ENCODE measurements at places on chromosomes 7 and 10.

DNA sequence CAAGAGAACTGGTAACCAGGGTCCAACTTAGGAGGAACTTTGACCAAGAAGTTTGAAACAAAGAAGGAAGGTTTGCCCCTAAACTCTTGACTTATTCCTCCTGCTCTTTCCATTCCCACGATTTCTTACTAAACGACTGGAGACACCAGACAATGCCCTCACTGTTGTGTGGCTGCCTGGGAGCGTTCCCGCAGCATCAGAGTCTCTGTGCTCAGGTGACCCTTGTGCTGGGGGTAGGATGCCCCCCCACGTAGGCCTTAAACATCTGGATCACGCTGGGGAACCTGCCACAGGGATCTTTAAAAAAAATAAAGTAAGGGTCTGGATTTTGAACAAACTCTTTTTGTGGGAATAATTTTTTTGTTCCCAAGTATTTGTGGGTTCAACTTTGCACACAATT is 30.1 kb upstream of the CTBP2 start:
- DNase-seq: no peak

- DNase-seq: no peak
These were observed 42.6 kb upstream of the INHBA start for GRCh38 chr7:41745451-41745850.

- no peak for DNase-seq
These were observed 31.9 kb downstream of the DPCD start for GRCh38 chr10:101619983-101620382.

DNA sequence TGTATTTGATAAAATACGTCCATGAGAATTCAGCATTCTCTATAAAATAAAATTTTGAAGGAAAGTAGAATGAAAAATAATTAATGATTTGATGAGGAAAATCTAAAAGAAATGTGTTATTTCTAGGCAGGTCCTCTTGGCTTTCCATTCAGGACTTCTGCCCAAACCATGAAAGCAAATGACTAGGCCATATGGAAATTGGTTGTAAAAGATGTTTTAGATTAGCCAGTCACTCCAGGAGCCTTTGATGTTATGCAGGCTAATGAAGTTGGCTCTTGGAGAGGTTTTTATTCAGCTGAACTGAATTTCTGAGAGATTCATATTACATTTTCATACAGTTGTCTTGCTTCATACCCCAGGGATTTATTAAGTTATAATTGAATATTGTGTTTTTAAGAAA is 452.8 kb downstream of the SDK1 start:
- no peak for DNase-seq

- DNase-seq: no peak
These were observed 9.5 kb upstream of the KAZALD1 start for GRCh38 chr10:101052285-101052684.

GRCh38 chr7:47924266-47924665 is 24.0 kb downstream of the PKD1L1 start:
- no peak for DNase-seq

DNA sequence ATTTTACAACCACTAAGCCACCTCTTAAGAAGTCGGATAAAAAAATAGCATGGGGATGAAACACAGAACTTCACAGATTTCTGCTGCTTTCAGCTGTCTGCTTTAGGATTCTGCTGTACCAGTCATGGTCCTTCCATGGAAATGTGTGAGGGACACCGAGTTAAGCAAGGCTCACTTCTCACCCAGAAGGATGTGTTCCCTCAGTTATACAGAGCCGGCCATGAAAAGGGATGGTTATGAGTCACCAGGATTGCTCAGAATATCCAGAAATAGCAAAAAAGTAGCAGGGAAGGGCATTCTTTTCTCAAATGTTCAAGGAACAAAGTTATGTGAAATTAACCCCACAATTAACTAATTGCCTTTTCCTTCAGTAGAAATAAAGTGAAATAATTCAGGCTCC is 124.4 kb downstream of the AMPH start:
- no peak for DNase-seq

- no peak for DNase-seq
These were observed 103.5 kb downstream of the NEURL1 start for GRCh38 chr10:103597003-103597402.

- no peak for DNase-seq
These were observed 80.8 kb downstream of the TMEM106B start for GRCh38 chr7:12291870-12292269.

- no peak for DNase-seq
These were observed 91.5 kb downstream of the RTKN2 start for GRCh38 chr10:62177111-62177510.

DNA sequence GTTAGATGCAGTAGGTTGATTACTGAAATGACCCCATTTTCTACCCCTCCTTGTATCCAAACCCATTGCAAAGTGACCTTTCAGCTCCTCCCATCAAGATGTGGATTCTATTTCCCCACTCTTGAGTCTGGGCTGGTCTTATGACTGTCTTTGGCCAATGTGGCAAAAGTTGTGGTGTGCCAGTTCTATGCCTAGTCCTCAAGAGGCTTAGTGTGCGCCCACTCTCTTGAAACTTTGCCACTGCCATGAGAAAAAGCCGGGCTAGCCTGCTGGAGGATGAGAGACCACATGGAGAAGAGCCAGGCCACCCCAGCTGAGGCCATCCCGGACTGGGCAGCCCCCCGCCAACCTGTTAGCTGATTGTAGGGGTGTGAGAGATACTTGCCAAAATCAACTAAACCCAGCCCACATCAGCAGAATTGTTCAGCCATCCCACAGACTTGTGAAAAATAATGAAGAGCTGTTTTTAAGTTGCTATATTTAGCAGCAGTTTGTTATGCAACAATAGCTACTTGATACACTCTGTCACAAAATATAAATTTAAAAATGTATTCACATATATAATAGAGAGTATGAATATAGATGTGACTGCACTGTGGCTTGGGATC is 131.0 kb upstream of the PALS2 start:
- no peak for DNase-seq

GRCh38 chr7:158469396-158470051 is 118.1 kb downstream of the PTPRN2 start:
- DNase-seq: no peak

DNA sequence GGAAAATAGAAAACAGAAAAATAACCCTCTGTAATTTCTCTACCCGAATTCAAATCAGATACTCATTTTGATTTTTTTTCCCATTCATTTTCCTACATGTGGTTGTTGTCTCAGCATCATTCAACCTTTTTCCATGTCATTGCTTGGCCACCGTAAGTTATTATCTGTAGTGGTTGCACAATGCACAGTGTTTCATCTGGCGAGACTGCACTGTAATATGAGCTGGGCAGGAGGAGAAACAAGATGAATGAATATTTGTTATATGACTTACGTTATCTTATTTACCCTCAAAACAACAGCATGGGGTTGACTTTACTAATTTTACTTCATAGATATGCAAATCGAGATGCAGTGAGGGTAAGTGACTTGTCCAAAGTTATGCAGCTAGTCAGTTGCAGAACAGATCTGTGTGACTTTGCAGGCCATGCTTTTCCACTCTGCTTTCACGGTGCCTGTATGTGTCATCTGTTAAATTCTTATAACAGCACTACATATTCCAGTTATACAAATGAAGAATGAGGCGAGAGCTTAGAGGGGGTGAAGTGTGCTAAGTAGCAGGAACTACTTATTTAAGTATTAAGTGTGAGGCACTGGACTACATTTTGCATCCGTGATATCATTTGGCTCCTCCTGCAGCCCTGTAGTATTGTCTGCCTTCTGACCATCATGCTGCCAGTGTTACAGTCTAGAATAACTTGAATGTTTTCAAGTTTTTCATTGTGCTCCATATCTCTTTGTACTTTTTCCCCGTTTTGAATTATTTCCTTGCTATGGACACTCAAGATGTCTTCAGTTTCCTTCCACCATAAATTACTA is 56.7 kb downstream of the ZMYND11 start:
- no peak for DNase-seq

- DNase-seq: peak; percentile 82
These were observed 692 bp downstream of the CARD11 start for GRCh38 chr7:3042861-3043489.

DNA sequence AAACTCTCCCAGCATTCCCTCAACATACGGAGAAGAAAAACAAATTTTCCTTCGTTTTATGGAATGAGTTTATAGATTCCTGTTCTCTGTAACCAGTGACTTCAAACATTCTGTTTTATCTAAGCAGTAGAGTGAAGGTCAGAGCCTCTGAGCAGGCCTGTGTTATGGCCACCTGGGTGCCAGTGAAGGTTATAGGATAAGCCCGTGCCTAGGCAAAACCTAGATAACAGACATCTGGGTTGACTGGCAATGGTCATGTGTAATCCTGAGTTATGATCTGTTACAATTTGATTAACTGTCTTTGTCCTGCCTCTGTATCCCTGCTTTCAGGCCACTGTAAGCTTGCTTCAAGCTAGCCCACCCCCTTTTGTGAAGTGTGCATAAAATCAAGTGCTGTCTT is 8.3 kb downstream of the LSM5 start:
- no peak for DNase-seq

DNA sequence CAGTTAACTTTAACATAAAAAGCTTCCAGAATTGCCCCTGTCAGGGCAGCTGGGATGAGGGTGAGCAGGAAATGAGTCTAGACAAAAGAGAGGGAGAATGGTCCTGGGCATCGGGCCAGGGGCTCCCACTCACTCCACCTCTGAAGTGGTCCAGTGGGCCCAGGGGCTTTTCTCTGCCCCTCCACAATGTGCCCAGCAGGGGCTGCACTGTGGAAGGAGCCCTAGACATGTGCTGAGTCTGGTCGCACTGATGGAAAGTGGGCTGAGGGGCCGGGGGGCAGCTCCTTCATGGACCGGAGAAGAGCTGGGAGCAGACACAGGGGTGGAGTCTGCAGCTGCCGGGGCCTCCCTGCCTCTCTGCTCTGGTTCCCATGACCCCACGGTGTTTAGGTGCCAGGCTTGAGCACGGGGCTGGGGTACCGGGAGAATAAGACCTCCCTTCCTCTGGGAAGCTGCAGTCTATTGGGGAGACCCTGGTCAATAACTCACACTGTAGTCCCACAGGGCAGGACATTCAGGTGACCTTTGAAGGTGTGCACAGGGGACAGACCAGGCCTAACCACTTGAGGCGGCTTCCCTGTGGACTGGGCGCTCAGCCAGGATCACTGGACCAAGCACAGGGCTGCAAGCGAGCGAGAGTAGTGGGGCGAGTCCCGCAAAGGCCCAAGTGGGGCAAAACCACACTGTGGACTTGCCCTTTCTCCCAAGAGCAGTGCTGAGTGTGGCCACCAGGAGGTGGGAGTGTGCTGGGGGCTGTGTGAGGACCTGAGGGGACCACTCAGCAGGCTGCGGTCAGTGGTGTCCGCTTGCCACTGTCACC is 6.1 kb downstream of the ADCY1 start:
- no peak for DNase-seq

DNA sequence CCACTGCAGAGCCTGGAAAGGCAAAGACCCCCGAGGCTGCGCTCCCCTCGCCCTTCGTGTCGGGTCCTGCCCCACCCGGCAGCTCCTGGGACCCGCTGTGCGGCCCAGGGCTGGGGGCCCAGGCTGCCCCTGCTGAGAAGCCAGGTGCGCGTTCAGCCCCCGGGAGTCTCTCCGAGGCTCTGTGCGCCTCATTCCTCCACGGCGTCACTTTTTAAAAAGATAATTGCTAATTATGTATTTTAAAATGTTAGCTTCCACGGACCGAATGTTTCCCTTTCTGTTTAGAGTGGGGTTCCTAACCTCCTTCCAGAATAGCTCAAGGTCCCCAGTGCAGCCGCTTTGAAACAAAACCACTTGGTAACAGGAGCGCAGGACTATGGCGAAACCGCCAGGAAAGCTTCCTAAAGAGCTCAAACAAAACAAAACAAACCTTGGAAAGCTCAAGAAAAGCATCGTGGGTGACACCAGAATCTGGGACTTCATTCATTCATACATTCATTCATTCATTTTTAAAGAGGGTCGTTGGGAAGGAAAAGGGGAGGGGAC is 45.6 kb downstream of the PDIA4 start:
- peak; percentile 15 for DNase-seq

GRCh38 chr10:131093795-131094366 is 217.6 kb downstream of the TCERG1L start:
- DNase-seq: no peak

GRCh38 chr7:105487579-105488571 is 34.2 kb downstream of the PUS7 start:
- peak; percentile 3 for DNase-seq

DNA sequence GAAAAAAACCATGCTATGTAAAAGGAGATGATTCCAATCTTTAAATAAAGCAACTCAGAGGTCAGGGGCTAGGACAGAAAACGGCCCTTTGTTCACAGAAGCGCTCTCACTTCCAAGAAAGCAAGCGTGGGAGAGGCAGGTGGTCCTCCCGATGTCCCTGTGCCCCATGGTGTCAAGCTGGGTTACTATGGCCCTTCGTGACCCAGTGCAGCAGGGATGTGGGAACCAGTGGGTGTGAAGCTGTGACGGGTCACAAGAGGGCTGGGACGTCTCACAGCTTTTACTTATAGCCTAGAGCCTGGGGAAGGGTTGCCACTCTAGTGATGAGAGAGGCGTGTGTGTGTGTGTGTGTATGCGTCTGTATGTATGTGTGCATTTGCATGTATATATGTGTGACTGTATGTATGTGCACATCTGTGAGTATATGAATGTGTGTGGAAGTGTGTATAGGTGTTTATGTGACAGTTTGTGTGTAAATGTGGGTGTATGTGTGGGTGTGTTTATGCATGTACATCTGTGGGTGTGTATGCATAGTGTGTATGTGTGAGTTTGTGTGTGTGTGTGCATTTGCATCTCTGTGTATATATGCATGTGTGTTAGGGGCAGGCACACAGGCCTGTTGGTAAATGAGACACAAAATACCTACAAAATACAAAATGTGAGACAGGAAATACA is 25.2 kb downstream of the HTRA1 start:
- no peak for DNase-seq

DNA sequence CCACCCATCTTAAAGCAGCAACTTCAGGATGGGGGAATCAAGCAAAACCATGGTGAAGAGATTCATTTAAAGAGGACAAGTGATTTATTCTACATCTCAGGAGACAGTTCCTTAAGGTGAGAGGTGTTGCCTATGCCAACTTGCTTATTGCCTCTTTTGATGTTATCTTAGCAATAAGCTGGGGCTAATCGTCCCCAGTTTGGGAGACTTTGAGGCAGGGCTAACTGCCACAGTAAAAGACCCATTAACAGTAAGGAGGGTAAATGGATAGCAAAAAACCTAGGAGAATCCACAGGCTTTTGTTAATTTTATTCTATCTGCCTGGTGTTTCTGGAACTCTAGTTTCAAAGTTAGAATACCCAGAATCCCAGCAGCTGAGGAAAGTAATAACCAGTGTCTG is 22.1 kb upstream of the HERPUD2 start:
- no peak for DNase-seq

DNA sequence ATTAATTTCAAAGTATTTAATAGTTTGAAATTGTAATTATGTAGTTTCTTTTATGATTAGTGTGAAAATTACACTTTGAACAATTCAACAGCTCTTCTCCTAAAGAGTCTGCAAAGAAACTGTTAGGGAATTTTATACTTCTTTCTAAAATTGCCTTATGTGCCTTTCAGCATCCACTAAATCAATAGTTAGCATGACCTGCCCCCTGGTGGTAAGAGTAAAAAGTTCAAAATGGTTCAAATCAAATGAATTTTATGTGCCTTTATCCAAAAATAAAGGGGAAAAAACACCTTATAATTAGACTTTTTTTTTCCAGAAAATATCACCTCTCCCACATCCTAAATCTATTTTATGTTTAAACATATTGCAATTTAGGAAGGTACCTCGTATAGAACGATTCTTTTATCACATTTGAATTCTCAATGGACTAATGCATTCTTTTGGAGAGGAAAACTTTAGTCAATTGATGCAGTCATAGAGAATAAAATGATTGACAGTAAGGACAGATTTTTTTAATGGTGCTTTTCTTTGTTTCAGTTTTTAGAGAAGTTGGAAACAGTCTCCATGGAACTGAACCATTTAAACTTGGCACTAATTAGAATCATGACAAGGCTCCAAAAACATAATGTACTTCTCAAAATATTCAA is 163.7 kb downstream of the SEMA3D start:
- DNase-seq: peak; percentile 36

Measured in CD4-positive, alpha-beta T cell treated with Interleukin-17A for 4 hours (primary cell).